ENCODE measurements at places on chromosomes 1 and 21.

- H3K4me1 ChIP-seq, result no peaks in the 10 kb centered on the region
- H3K27me3 ChIP-seq, result no peaks in the 10 kb centered on the region
Observed at GRCh38 chr1:179014123-179014522, 11.6 kb upstream of the FAM20B start.

DNA sequence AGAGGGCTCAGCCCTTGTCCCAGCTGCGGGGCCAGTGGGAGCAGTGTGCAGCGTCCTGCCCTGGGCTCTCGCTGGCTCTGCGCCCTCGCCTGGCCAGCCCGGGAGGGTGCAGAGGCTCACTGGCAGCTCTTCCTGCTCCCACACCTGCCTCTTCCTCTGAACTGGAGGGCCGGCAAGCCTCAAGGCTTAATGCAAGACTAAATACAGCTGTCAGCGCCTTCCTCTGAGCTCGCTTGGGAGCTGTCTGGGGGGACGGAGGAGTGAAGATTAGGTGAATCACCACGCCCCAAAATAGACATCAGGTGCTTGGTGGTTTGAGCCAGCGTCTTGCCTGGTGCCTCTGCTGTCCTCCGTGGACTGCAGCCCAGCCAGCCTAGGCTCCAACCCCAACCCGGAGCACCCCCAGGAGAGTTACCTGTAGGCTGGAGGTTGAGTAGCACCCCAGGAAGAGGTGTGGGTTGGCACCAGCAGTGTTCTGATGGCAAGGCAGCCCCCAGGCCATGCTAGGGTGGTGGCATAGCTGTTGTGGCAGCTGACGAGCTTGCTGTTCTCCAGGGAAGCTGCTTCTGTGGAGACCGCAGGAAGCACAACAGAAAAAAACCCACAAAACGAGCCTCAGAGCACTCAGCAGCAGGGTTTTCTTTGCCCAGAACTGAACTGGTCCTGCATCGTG, 36.9 kb downstream of the UMODL1 start:
- H3K4me1 ChIP-seq, result peaks cover 2% of the 10 kb centered on the region
- no peak overlapping the region for H3K4me3 ChIP-seq
- H3K27me3 ChIP-seq, result no peaks in the 10 kb centered on the region
- DNase-seq, result peak; percentile 59

DNA sequence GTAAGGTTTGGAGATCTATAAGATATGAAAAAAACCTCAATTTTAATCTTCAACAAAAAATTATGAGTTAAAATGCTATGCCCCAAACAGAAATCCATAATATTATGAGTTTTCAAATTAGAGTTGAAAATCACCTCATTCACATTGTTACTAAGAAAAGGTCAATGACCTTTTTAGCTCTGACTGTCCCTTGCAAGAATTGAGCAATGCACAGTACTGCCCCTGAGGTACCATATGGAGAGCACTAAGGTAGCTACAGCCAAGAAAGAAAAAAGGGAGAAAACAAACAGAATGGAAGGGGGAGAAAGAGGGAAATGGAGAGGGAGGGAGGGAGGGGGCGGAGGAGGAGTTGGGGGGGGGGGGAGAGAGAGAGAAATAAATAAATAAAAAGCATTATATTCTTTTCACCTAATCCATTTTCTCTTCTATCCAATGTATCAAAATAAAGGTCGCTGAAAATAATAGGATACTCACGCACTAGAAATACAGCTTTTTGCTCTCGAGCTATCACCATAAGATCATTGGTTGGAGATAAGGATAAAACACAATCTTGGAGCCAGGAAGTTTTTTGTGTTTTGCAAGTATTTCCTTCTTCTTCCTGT, 58.8 kb downstream of the RAB3GAP2 start:
- no peak for DNase-seq
- H3K36me3 ChIP-seq, result peaks cover 9% of the 10 kb centered on the region

- H3K4me1 ChIP-seq, result peaks cover 11% of the 10 kb centered on the region
- H3K27ac ChIP-seq, result no peak overlapping the region
Observed at GRCh38 chr1:33288976-33289857, 31.7 kb downstream of the A3GALT2 start.

GRCh38 chr1:37423810-37424209, 50.6 kb upstream of the ZC3H12A start:
- no peaks in the 10 kb centered on the region for H3K27me3 ChIP-seq
- H3K36me3 ChIP-seq, result no peaks in the 10 kb centered on the region
- no peaks in the 10 kb centered on the region for H3K4me1 ChIP-seq
- DNase-seq, result no peak

GRCh38 chr1:68173283-68173935, 58.9 kb downstream of the WLS start:
- no peaks in the 10 kb centered on the region for H3K36me3 ChIP-seq
- H3K27ac ChIP-seq, result no peak overlapping the region
- DNase-seq, result peak; percentile 84
- no peak overlapping the region for H3K4me3 ChIP-seq
- H3K4me1 ChIP-seq, result peaks cover 3% of the 10 kb centered on the region

GRCh38 chr1:236320671-236321070, 38.9 kb upstream of the ERO1B start:
- H3K36me3 ChIP-seq, result no peaks in the 10 kb centered on the region
- no peak overlapping the region for H3K27ac ChIP-seq
- no peaks in the 10 kb centered on the region for H3K4me1 ChIP-seq
- no peaks in the 10 kb centered on the region for H3K27me3 ChIP-seq
- DNase-seq, result peak; percentile 5

GRCh38 chr1:2445162-2445822, 30.8 kb upstream of the PLCH2 start:
- peaks cover 11% of the 10 kb centered on the region for H3K27me3 ChIP-seq
- no peaks in the 10 kb centered on the region for H3K36me3 ChIP-seq
- DNase-seq, result no peak

- H3K4me3 ChIP-seq, result no peak overlapping the region
- H3K27ac ChIP-seq, result no peak overlapping the region
- DNase-seq, result peak; percentile 40
- no peaks in the 10 kb centered on the region for H3K36me3 ChIP-seq
- H3K27me3 ChIP-seq, result no peaks in the 10 kb centered on the region
Observed at GRCh38 chr1:9846611-9847171, 22.9 kb upstream of the CLSTN1 start.

GRCh38 chr1:22747021-22747734, 36.5 kb downstream of the EPHB2 start:
- H3K27ac ChIP-seq, result no peak overlapping the region
- no peak overlapping the region for H3K4me3 ChIP-seq
- DNase-seq, result no peak
- no peaks in the 10 kb centered on the region for H3K36me3 ChIP-seq
- peaks cover 3% of the 10 kb centered on the region for H3K4me1 ChIP-seq
- no peaks in the 10 kb centered on the region for H3K27me3 ChIP-seq

DNA sequence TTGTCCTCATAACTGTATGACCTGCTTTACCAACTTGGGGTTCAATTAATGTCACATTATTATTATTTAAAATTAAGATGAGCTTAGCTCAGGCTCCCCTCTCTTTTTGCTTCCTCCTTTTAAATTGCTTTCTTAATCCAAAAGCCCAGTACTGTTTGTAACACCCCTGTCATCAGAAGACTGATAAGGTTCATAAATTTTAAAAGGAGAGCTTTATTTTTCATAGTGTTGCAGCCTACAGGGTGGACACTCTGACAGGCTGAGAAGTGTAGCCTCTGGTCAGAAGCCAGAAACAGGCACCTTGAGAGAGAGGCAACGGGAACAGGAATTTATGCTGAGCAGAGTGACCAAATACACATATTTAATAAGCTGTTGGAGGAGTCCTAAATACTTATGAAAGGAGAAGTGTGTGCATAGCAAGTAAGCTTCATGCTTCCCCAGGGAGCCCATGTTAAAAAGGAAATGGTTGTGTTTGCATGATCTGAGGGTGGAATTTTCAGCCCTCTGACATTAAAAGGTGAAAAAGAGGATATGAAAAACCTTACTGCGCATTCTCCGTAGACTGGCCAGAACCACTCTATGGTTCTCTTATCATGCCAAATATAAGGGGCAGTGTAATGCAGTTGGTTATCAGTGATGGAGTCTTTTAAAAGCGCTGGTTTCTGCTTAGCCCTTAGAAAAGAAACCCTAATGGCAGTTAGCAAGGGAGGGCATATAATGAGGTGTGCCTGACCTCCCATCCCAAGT, 30.5 kb upstream of the FGGY start:
- H3K27me3 ChIP-seq, result no peaks in the 10 kb centered on the region
- no peak overlapping the region for H3K27ac ChIP-seq
- peaks cover 4% of the 10 kb centered on the region for H3K4me1 ChIP-seq
- H3K36me3 ChIP-seq, result no peaks in the 10 kb centered on the region
- H3K4me3 ChIP-seq, result no peak overlapping the region

GRCh38 chr1:226987623-226988333, 47.7 kb downstream of the COQ8A start:
- no peaks in the 10 kb centered on the region for H3K27me3 ChIP-seq
- no peaks in the 10 kb centered on the region for H3K36me3 ChIP-seq
- no peak overlapping the region for H3K4me3 ChIP-seq
- H3K4me1 ChIP-seq, result peaks cover 5% of the 10 kb centered on the region

GRCh38 chr1:19122668-19123067, 87.4 kb downstream of the UBR4 start:
- no peaks in the 10 kb centered on the region for H3K27me3 ChIP-seq
- H3K27ac ChIP-seq, result no peak overlapping the region
- H3K36me3 ChIP-seq, result peaks cover 97% of the 10 kb centered on the region
- no peaks in the 10 kb centered on the region for H3K4me1 ChIP-seq

DNA sequence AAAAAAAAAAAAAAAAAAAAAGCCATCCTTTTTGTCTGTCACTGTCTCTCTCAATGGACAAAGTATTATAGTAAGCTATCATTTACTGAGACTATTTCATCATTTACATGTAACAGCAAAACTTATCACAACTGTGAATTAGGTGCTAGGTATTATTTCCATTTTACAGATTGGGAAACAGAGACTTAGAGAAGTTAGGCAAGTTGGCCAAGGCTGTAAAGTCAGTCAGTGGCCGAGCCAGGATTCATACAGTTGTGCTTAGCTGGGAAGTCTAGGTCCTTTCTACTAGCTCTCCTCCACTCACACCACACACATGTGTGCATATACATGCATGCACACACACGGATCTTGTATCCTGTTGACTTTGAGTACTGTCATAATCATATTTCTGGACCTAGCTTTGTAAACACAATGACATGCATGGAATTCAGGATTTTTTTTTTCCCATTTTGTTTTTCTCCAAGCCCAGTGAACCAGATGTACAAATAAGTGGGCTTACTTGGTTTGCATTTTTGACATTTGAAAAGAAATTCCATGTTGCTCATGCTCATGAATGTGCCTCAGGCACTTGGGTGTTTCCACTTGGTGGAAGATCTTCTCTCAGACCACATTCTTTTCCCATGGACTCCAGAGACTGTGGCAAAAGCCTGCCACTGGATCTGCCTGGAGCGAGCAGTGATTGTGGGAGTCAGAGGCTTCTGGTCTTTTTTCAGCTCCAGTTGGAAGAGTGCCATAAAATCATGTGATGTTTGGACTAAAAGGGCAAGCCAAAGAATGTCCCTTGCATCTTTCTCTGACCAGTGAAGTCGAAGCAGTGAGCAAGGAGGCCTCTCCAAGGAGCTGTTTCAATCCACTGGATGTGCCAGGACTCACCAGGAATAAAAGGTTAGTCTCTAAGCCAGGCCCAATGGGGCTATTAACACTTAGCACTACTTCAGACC, 61.7 kb upstream of the DNAJC6 start:
- H3K27ac ChIP-seq, result no peak overlapping the region
- peaks cover 3% of the 10 kb centered on the region for H3K4me1 ChIP-seq
- H3K4me3 ChIP-seq, result no peak overlapping the region
- H3K36me3 ChIP-seq, result no peaks in the 10 kb centered on the region

DNA sequence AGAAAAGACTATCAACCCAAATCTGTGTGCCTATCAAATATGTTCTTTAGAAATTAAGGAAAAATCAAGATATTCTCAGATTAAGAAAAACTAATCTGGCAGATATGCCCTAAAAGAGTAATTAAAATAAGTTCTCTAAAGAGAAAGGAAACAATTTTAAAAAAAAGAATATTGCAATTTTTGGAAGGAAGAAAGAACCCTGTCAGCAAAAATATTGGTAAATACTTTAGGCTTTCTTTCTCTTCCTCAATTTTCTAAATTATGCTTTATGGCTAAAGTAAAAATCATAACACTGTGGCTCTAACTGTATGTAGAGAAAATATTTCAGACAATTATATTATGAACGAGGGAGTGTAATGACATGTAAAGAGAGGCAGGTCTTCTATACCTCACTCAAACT, 691.3 kb upstream of the PTBP2 start:
- DNase-seq, result no peak
- H3K27ac ChIP-seq, result no peak overlapping the region
- H3K4me3 ChIP-seq, result no peak overlapping the region
- no peaks in the 10 kb centered on the region for H3K27me3 ChIP-seq
- no peaks in the 10 kb centered on the region for H3K4me1 ChIP-seq

DNA sequence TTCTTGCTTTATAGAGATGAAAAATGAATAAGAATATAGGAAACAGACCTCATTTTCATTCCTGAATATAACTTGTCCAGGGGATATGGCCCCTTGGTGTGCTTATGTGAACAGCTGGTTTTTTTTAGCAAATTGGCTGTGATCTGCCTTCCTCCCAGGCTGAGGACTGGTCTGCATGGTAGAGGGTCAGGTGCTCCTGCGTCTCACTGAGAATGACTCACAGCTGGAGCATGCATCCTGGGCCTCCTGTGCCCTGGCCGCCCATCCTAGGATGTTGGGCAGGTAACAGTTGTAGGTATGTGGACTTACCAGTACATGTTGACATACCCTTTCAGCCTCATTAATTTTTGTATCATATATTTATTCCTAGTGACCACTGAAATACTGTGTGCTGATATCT, 29.8 kb downstream of the AGT start:
- peaks cover 37% of the 10 kb centered on the region for H3K36me3 ChIP-seq
- no peaks in the 10 kb centered on the region for H3K27me3 ChIP-seq
- H3K4me1 ChIP-seq, result no peaks in the 10 kb centered on the region
- no peak overlapping the region for H3K27ac ChIP-seq

DNA sequence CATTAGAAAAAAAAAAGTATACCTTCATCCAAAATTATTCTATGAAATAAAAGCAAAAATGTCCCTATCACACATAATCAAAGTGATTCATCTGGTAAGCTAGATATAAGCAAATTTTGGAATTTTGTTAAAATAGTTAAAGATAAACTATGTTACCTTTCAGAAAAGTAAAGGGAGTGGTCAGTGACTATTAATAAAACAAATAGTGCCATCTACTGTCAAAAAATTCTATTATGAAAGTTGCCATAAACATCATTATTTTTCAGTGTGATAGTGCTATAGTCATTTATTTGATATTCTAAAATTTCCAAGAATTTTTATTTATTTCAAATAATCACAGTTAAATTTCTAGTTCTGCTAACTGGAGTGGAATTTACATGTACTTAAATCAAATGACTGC, 803.7 kb downstream of the KCNT2 start:
- no peaks in the 10 kb centered on the region for H3K36me3 ChIP-seq
- H3K27me3 ChIP-seq, result no peaks in the 10 kb centered on the region
- H3K4me3 ChIP-seq, result no peak overlapping the region
- no peaks in the 10 kb centered on the region for H3K4me1 ChIP-seq

GRCh38 chr1:17984583-17984982, 123.0 kb upstream of the IGSF21 start:
- peak; percentile 14 for DNase-seq
- H3K27ac ChIP-seq, result no peak overlapping the region
- no peaks in the 10 kb centered on the region for H3K4me1 ChIP-seq
- H3K4me3 ChIP-seq, result no peak overlapping the region
- no peaks in the 10 kb centered on the region for H3K36me3 ChIP-seq

DNA sequence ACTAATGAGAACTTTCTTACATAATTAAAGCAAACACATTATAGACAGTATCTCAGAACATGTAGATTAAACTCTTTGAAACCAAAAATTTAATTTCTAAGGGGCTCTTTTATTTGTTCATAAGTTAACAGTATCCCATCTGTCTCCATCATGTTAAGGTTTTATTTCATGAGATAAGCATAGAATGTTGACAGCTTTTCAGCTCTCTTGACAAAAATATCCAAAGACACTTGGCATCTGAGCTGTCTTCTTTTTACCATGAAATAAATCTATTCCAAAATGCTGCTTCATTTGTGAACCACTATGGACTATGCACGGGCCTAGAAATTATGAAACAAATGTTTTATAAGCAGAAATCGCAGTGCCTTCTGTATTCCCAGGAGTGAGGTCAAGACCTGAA, 45.2 kb downstream of the SCYL3 start:
- H3K27ac ChIP-seq, result no peak overlapping the region
- no peak for DNase-seq
- no peaks in the 10 kb centered on the region for H3K27me3 ChIP-seq
- H3K36me3 ChIP-seq, result peaks cover 22% of the 10 kb centered on the region
